ENCODE measurements at places on chromosomes 2 and 18.
A peak's percentile ranks its signal among the peaks of the same experiment; 100 is the strongest.

GRCh38 chr2:239790313-239790712 is 234.8 kb downstream of the NDUFA10 start:
- no peak for DNase-seq

DNA sequence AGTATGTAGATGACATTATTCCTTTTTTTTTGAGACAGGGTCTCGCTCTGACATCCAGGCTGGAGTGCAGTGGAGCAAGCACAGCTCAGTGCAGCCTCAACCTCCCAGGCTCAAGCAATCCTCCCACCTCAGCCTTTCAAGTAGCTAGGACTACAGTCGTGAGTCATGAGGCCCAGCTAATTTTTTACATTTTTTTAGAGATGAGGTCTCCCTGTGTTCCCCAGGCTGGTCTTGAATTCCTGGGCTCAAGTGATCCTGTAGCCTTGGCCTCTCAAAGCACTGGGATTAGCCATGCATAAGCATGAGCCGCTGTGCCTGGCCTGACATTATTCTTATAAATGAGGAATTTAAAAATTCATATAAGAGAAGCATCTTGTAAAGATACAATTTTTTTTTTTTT is 86.9 kb downstream of the FAM117B start:
- no peak for DNase-seq

- no peak for DNase-seq
These were observed 19.4 kb downstream of the SS18 start for GRCh38 chr18:26071020-26071419.

- DNase-seq, result no peak
These were observed 37.6 kb downstream of the ZNF516 start for GRCh38 chr18:76457475-76457874.

DNA sequence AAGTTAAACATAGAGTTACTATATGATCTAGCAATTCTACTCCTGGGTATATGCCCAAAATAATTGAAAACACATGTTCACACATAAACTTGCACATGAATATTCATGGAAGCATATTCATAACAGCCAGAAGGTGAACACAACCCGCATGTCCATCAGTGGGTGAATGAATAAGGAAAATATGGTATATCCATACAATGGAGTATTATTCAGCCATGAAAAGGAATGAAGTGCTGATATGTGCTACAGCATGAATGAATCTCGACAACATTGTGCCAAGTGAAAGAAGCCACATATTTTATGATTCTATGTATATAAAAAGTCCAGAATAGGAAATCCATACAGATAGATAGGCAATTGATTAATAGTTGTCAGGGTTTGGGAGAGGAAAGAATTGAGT is 15.9 kb downstream of the COL4A4 start:
- no peak for DNase-seq

DNA sequence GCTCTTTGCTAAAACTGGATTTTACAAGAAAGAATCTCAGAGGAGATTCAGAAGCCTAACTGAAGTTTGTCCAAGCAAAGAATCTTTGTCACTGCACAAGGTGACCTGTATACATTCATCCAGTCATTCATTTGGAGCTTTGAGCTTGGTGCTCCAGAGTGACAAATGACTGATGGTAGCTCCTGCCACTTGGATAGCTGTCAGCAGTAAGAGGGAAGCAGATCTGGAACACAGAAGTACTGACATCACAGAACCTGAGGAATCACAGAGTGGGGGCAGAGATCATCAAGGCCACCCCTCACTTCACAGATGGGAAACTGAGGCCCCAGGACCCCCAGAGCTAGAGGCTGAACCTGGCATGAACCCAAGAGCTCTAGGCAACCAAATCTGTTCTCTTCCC is 28.8 kb upstream of the IGFBP2 start:
- no peak for DNase-seq

DNA sequence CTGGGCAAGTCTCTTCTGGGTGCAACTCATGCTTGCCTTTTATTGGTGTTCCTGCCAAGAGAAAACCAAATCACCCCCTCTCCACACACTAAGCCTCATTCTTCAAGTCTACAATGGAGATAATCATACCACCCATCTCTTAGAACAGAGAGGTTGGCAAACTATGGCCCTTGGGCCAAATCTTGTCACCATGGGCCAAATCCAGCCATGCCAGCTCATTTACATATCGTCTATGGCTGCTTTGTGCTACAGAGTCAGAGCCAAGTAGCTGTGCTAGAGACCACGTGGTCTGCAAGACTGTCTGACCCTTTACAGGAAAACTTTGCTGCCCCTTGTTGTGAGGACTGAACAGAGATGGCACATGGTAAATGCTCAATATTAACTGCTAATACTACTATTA is 270.3 kb upstream of the PARD3B start:
- no peak for DNase-seq

DNA sequence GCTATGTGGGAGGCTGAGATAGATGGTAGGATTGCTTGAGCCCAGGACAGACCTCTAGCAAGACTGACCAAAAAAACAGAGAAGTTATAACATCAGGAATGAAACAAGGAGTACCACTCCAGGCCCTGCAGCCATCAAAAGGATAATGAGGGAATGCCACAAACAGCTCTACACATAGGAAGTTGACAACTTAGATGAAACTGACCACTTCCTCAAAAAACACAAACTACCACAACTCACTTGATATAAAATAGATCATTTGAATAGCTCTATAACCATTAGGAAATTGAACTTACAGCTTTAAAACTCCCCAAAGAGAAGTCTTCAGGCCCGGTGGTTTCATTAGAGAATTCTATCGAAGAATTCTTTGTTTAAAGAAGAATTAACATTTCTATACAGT is 12.9 kb upstream of the ESPNL start:
- no peak for DNase-seq

DNA sequence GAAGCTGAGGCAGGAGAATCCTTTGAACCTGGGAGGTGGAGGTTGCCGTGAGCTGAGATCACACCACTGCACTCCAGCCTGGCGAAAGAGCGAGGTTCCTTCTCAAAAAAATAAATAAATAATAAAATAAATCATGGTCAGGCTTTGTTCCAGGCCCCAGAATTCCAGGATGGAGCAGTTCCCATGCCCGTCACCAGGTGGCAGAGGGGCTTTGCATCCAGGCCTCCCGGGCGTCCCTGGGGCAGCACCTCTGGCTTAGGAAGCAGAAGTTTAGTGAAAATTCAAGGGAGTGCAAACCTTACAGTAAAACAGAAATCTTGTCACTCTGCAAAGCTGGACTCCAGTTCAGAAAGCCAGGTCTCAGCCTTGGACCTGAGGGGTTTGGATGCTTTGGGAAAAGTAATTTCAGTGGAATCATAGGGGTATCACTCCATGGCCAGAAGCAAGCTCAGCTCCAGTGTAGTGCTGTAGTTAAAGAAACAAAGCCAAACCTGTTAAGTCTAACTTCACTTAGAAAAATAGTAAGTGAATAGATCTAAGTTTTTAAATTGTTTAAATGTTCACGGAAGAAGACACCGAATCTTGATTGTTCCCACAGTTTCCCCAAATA is 512.7 kb downstream of the CMPK2 start:
- DNase-seq, result no peak

- no peak for DNase-seq
These were observed 387.6 kb downstream of the ZEB2 start for GRCh38 chr2:144132357-144132756.

DNA sequence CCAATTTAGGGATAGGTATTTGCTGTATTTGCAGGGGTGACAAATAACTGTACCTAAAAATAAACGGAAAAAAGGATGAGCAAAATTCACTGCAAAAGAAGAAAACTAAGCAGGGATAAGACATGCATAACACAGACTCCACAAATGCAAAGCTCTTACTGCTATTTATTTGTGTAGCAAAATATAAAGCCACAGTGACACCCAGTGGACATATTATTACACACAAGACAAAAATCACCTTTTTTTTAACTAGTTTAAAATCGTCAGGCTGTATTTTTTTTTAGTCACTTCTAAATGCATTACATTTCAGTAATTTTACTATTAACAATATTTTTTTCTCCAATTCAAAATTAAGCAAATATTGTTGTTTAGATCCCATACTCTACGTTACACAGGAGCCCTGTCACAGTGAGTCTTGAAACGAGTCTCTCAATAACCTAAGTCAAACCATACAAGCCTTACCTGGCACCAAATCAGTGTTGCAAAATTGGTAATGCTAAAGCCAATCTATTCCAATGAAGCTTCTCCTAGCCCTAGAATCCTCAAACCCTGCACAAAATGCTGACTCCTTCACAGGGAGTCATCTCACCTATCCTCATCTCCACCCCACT is 23.7 kb downstream of the METTL4 start:
- DNase-seq, result no peak

- DNase-seq, result no peak
These were observed 360.6 kb upstream of the HNRNPA3 start for GRCh38 chr2:176851889-176852483.

DNA sequence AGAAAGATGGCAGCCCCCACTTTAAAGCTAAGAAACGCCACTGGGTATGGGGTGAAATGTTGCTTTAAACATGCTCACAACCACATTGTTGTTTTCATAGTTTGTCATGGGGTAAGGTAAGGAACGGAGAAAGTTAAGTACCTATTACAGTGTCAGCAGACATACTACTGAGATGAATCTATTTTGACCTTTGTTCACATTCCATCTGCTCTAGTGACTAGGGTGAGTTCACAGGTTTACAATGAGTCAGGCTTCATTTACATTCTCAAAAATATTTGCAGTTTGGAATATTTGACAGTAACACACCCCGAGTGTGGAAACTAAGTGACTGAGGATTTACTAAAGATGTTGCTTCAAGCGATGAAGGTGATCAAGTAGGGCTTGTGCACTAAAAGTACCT is 428.7 kb upstream of the ACVR2A start:
- DNase-seq, result no peak

- no peak for DNase-seq
These were observed 52.8 kb downstream of the GALNT1 start for GRCh38 chr18:35634323-35634722.

DNA sequence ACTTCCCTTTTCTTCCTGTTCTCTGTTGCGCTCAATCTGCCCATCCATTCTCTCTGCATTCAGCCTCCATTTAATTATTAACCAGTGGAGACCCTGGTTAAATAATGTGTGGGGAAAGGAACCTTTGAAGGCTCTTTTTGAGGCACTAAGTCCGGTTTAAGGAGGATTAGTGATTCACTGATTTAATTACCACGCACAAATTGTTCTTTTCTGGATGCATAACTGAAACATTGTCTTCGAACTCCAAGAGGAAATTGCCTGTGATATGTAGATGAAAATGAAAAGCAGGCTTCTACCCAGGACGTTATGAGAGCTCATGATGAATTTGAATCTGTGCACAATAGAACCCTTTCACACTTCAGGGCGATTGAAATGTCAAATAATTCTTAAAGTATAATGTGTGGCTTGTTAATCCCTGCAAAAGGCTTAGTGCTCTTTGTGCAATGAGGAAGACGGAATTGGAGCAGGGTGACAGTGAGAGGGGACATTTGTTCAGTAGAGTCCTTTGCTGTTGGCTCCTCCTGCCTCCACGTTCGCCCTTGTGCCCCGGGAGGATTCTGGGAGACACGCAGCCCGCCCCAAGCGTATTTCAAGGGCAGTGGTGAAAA is 51.1 kb upstream of the ZNF236 start:
- peak; percentile 95 for DNase-seq

GRCh38 chr2:130342533-130343275 is at the start of gene IMP4:
Gene IMP4, plus strand, starts transcription at chr2:130342897. Its CDS starts 36 bp downstream, at chr2:130342933.
- DNase-seq, result peak; percentile 76

DNA sequence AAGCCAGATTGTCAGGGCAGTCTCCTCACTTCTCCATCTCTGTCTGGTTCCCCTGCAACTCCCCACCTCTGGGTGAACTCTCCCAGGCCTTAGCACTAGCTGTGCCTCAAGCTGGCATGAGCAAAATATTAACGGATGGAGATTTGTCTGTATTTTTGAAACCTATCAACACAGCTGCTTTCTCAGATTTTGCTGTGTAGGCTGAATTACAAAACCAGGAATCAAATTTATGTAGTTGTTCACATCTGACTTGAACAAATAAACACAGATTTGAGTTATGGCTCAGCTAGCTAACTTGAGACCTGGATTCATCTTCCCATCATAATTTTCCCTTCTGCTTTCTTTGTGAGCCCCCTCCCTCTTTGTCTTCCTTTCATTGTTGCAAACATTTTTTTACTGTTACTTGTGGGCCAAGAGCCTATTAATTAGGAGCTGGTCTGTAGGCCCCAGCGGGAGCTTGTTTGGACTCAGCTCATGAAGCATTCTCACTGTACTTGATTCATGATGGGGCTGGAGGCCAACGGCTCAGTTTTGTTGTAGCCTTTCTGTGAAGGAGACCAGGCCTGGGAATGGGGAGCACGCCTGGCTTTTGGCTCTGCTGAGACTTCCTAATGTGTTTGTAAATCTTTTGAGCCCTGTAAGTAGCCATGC is 164.1 kb upstream of the GATA6 start:
- DNase-seq, result no peak

DNA sequence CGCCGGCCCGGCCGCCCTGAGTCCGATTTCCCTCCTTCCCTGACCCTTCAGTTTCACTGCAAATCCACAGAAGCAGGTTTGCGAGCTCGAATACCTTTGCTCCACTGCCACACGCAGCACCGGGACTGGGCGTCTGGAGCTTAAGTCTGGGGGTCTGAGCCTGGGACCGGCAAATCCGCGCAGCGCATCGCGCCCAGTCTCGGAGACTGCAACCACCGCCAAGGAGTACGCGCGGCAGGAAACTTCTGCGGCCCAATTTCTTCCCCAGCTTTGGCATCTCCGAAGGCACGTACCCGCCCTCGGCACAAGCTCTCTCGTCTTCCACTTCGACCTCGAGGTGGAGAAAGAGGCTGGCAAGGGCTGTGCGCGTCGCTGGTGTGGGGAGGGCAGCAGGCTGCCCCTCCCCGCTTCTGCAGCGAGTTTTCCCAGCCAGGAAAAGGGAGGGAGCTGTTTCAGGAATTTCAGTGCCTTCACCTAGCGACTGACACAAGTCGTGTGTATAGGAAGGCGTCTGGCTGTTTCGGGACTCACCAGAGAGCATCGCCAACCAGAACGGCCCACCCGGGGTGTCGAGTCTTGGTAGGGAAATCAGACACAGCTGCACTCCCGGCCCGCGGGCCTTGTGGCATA is 4.6 kb downstream of the SIX2 start:
- no peak for DNase-seq

DNA sequence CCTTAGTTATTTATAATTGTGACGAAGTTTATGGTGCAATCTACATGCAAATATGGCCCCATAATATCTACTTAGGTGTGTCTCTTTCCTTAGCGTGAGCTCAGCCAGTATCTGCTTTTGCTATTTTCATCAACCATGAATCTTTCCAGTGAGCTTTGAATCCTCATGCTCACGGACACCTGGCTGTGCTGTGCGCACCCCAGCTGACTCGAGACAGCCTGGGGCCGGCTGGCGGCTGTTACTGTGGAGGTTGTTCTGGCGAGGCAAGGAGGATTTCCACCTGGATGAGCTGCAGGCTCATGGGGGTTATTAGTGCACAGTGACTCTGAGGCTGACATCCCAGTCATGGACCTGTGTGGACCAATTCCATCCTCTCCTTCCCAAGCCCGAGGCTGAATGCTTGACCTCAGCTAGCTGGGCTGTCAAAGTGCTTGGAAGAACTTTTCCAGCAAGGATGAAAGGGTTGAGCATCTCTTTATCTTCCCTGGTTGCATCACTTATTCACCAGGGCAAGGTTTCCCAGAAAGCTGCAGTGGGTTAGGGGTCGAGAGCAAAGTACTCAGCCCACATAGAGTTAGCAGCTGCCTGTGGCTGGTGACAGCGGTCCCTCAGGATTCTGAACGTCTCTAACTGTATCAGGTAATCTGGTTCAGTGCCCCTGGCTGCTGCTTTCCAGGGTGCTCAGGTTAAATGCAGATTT is 141.7 kb downstream of the ARL4C start:
- no peak for DNase-seq

GRCh38 chr18:8899000-8899399 is 193.6 kb downstream of the MTCL1 start:
- DNase-seq, result no peak

- no peak for DNase-seq
These were observed 129.9 kb downstream of the PRPF40A start for GRCh38 chr2:152587187-152587947.

- DNase-seq, result no peak
These were observed 17.6 kb downstream of the FN1 start for GRCh38 chr2:215418064-215418963.

Data from D721Med (cell line).